ENCODE measurements at places on chromosomes 6 and 20.
A peak's percentile ranks its signal among the peaks of the same experiment; 100 is the strongest.

DNA sequence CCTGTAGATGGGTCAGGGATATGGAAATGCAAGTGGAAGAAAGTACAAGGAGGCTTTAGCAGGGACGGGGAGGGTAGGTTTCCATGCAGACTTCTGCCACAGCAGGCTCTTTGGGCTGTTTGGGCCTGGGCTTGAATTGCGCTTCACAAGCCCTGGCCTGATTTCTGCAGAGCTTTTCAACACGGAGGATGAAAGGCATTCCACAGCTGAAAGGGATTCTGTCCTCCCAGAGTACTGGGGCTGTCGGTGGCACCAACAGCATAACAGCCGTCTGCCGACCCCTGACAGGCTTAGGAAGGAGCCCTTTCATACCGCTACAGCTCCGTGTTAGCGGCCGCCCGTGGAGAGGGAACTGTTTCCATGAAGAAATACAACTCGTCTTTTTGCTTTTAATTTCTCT is 22.9 kb upstream of the TBC1D7 start:
- no peak for DNase-seq

GRCh38 chr6:111589366-111589765 is 16.3 kb downstream of the TRAF3IP2 start:
- no peak for DNase-seq

DNA sequence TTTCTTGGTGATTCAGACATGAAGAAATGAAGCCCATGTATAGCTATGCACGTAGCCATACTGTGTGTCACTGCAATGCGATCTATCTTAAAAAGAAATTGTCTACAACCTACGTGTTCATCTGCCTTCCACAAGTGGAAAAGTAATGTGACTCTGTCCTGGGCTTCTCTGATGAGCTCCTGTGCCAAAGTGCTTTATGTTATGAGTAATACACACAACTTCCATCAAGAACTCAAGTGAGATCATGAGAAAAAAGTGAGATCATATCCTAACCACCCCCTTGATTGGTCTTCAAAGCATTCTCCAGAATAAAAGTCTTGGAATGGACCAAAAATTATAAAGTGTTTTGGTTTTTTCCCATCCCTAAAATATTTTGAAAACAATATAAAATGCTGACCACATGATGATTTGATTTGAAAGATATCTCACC is 114.3 kb downstream of the DST start:
- no peak for DNase-seq

DNA sequence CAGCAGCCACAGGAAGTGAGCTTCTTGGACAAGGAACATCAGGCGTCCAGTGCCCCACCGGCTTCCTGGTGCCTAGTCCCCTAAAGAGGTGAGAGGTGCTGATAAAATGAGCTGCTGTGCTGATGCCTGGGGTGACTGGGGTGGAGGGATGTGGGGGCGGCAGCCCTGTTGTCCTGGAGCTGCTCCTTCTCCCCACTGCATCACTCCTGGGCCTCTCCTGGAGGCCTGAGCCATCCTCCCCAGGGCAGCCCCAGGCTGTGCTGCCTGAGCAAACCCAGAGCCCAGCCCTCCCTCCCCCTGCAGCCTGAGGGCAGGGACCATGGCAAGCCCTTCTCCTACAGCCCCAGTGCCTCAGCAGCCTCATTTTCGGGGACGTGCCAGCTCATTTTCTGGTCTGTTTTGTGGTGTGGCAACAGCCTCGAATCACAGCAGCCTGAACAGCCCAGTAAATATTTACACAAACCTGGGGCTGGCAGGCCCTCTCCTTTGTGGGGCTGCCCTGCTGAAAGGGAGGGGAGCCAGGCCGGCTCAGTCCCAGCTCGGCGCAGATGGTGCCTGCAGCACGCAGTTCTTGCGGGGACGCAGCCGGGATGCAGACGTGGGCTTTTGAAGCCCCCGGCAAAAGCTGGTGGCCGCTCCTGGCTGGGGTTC is 259.9 kb downstream of the DLL1 start:
- no peak for DNase-seq

DNA sequence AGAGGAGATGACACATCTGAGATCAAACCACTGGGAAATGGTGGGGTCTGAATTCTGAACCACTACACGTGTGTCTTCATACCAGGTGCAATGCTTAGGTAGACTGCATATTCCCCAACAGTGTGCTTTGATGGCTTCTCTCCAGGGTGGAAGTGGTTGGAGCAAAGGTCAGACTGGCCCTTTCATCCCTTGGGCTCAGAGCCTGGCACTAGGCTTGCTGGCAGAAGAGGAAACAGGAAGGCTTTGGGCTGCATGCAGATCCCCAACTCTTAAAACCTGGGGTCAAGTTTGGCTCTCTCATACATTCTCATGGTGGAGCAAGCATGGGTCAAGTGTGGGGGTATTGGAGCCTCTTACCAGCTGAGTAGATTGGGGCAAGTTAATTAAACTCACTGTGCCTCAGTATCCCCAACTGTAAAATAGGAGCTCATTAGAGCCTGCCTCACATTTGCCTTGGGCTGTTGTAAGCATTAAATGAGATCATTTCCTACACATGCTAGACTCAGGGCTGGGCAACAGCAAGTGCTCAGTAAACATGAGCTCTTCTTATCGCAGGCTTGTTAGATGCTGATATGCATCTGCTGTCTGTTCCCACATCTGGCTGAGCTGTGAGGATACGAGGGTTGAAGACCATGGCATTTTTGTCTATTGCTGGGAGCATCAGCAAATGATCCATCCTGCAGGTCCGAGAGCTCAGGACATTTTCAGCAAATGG is 51.6 kb upstream of the FAM83D start:
- no peak for DNase-seq

DNA sequence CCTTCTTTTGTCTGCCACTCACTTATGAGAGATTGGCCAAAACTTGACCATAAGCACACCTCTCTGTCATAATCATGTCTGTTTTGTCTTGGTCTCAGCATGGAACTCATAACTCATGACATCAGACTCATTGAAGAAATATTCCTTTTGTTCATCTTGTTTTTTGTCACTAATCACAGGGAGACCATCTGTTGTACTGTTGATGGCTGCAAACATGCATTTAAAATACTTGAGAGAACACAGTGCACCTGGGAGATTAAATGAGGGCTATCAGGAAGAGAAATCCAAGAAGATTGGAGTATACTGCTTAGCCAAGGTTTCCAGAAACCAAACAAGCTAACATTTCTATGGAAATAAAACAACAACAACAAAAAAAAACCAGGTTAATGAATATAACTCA is 689.7 kb downstream of the EPM2A start:
- no peak for DNase-seq

DNA sequence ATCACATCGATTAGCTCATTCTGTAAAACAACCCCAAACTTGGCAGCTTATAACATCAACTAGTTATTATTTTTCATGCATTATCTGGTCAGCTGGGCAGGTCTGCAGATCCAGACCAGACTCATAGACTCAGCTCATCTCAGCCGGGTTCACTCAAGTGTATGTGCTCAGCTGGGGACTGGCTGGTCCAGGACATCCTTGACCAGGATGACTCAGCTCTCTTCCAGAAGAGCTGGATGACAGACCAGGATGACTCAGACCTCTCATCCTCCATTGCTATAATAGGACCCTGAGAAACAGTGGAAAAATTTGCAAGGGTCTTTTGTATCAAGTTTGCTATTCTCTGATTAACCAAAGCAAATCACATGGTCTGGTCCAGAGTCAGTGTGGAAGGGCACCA is 312.5 kb upstream of the PLCB4 start:
- DNase-seq = no peak

DNA sequence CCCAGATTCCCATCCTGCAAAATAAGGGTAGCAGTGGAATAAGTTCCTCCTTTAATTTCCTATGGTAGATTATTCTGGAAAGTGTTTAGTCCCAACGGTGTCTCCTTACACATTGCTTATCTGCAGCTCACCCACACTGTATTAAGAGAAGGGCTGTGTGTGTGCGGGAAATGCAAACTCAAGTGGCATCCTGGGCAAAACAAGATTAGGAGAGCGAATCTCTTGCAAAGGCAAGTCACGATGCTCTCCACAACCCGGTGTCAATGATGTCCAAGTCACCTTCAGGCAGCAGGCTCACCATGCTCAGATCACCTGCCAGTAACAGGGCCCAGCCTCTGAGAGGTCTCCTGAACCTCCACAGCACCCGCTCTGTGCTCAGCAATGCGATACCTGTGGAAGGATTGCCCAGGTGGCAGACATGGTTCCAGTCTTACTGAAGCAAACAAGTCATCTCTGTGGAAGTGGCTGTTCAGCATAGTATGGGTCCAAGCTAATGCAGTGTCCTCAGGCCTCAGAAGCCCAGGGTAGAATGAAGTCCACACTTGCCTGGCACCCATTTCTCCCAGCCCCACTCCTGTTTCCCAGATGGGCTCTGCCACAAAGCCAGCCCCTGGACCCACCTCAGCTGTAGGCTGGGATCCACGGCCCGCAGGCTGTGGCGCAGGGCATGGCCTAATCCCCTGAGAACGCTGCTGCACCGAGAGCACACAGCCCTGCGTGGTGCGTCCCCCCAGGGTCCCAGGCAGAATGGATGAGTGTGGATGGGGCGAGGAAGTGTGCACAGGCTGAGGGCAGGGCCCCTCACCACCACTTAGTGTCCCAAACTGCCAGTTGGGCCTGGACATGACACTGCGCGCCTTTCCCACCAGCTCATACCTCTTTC is 101.2 kb downstream of the PXDC1 start:
- DNase-seq = no peak

DNA sequence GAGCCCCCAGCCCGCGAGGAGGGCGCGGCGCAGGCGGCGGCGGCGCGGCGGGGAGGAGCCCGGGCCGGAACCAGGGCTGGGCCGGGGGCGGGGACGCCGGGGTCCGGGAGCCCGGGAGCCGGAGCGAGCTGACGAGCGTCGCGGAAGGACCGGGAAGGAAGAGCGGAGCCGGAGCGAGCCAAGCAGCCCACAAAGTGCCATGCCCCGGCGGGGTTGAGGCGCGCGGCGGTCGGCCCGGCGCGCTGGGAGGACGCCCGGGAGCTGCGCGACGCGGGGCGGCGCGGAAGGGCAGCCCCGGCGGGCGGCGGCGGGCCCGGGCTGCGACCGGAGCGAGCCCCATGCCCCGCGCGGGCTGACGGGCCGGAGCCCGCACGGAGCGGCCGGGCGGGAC is 289 bp downstream of the FOXP4 start:
- DNase-seq = peak; percentile 60

DNA sequence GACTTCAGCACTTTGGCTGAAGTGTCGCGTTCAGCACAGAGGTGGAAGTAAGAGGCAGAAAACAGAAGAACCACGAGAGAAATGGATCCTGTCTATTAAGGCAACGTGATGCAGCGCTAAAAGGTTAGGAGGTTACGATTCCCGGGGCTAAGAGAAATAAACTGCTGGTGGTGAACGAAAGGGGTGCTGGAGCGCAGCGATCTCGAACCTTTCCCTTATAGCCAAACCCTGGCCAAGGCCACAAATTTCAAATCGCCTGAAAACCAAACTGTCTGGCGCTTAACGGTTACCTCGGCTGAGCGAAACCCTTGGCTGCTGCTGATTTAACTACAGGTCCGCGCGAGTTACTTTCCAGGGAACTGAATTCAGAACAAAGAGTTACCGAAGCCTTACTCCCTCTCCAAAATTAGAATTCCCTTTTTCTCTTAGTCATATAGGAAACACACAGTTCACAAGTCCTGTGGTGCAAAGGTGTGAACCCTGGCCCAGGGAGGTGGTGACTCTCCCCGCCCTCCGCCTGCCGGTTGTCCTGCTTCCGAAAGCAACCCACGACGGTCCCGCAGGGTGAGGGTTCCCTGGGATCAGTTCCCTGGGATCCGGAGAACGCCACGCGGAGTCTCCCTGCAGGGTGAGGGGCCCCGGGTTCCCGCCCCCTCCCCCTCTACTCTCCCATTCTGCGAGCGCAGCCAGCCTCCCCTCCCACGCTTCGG is 1.3 kb upstream of the SLC35D3 start:
- peak; percentile 9 for DNase-seq

- DNase-seq = no peak
Measured at GRCh38 chr20:58277578-58278472, 31.7 kb upstream of the RAB22A start.

- no peak for DNase-seq
Measured at GRCh38 chr20:51067792-51068191, 44.9 kb upstream of the KCNG1 start.

GRCh38 chr20:63314015-63314471 is 21.1 kb downstream of the COL20A1 start:
- no peak for DNase-seq

DNA sequence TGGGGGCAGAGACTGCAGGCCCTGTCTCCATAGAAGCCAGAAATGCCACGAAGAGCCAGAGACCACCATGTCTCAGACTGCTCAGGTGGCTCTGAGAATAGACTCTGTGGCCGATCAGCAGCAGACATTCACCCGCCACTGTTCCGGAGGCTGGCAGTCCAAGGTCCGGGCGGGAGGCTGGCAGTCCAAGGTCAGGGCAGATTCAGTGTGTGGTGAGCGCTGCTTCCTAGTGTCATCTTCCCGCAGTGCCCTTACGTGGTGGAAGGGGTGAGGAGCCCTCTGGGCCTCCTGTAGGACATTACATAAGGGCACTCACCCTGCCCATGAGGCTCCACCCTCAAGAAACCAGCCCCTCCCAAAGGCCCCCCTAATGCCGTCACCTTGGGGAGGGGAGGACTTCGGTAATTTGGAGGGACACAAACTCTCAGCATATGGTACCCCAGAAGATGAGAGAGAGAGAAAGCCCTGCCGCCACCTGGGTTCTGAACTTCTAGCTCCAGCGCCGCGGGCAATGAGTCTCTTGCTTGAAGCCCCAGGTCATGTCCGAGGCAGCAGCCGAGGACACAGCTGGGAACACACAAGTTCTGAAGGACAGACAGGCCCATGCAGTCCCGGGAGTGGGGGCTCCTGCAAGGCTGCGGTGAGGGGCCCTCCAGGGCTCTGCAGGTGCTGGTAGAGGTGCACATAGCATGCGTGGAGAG is 36.4 kb downstream of the DACT2 start:
- no peak for DNase-seq

DNA sequence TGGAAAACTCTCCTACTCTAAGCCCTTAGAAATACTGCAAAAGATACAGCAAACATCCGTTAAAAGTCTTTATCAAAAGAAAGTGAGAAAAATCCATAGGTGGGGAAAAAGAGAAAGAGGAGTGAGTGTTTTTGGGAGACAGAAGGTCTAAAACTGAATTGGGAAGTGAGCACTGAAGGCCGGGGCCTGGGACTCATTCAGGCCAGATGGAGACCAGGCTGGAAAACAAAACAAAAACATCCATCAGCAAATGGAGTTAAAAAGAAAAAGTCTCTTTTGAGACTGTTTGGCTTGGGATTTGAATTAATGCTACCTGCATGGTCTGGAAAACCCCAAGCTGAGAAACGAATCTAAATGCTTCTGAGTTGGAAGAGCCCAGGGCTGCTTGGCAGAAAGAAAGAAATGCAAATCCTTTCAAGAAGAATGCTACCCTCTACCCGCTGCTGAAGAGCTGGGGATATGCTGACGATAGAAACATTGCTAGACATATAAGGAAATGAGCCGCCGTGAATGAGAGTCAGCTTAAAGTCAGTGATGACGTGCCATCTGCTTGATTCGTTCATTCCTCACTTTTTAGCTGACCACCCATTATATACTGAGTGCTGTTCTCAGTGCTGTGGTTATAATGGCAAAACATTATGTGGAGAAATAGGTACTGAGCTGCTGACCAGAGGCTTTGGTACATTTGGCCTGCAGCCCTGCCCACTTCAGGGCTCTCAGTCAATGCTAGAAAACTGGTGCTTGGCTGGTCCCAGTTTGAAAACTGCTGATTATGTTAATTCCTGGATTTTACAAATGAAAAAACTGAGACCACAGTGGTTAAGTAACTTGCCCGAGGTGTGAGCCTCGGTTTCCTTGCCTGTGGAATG is 28.0 kb upstream of the TULP4 start:
- DNase-seq = no peak

All from germinal center (tissue), 1 donor.